EH (cell line): ENCODE measurements at places on chromosomes 6 and 20.

- DNase-seq, result peak; percentile 82
These were observed 48.9 kb downstream of the PRDM1 start for GRCh38 chr6:106134906-106135634.

DNA sequence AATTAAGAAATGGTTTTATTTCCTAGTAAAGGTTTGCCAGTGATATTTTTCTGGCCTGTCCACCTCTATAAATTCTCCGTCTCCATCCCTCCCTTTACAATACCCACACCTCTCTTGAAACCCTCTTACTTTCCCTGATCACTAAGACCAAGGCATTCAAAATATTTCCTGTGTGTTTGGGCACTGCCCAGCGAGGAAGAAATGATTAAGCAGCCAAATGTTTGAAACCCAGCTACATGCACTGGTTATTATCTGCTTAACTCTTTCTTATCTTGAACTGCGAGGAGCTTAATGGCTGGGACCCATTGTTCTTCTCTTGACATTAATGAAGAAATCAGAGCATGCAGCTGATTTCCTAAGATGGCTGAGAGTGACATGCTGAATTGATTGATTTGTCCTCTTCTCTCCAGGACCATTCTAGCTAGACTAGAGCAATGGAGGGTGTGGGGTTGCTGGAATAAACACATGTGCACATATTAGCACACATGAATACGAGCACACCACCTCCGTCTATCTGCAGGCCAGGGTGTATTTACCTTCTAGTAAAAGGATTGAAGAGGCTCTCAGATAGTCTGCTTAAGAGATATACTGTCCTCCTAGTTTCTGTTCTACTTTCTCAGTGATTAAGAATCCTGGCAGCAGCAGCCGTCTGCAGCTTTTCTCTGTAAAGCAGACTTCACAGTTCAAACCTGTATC, 46.1 kb upstream of the PRDM1 start:
- DNase-seq, result peak; percentile 30

DNA sequence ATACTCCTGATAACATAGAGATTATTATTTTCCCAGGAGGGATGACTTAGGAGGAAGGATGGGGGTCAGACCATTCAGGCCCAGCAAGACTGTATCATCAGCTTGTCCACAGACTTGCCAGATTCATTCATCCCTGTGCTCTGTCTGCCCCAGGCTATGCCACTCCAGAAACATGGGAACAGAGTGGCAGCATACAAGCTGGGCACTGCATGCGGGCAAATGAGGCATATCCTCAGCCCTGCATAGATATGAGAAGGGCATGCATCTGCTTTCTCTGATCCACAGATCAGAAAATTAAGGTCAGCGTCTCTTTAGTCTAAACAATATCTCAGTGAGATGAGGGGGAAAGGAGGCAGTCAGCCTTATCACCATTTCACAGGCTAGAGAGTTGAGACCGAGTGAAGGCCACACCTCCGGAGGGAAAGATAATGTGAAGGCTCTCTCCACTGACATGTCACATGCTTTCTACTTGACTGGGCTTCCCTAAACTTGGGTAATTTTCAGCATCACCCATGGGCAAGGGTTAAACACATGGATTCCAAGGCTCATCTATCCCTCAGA, 140.5 kb downstream of the TFAP2B start:
- DNase-seq, result no peak

DNA sequence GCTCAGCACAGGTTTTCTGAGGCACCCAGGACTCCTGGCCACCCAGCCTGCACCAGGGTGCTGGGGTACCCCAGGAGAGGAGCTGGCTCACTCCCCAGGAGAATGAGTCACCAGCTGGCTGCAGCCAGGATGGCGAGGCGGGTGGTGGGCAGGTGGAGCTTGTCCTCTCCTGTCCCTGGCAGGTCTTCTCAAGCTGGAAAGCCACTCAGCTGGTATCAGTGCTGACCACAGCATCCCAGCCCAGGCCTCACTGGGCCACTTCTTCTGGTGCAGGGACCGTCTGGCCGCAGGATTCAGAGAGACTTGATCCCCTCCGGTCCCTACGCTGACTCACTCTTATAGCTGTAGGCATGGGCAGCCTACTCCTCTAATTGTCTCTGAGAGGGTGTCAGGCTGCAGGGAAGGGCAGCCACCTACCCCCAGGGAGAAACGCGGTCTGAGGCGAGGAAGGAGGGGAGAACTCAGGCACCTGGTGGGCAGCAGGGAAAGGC, 22.2 kb downstream of the TFEB start:
- DNase-seq, result peak; percentile 65

DNA sequence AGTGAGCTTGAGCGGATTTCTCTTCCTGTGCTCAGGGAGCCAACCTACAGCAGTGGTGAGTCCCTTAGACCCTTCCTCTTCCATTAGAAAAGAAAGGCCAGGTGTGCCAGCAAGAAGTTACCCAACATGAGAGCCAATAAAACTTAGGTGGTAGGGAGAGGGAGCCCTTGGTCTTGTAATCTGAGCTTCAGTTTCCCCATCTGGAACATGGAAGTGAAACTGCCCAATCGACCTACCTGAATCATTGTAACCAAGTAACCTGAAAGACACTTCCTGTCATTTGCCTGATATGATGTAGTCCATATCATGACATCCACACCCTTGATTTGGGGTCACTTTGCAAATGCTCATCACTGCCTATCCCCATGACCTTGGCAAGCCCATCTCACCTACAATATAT, 66.4 kb downstream of the MDGA1 start:
- no peak for DNase-seq

GRCh38 chr20:9590189-9590588, 75.8 kb downstream of the LAMP5 start:
- DNase-seq, result peak; percentile 20

DNA sequence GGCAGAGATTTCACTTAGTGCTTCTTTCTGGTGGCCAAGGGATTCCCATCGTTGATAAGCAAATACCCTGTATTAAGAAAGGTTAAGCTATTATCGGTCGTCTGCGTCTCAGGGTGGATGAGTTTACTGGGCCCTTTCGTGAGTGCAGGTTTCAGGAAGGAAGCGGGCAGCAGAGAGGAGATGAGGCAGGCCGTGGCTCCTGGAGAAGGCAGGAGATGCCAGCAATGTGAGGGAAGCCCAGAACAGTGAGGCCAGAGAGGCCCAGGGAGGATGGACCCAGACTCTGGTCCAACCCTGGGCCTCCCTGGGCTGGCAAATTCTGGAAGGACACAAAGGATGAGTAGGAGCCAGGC, 11.2 kb downstream of the TFEB start:
- no peak for DNase-seq

- DNase-seq, result no peak
These were observed 5.0 kb downstream of the FOXP4 start for GRCh38 chr6:41551086-41551700.

DNA sequence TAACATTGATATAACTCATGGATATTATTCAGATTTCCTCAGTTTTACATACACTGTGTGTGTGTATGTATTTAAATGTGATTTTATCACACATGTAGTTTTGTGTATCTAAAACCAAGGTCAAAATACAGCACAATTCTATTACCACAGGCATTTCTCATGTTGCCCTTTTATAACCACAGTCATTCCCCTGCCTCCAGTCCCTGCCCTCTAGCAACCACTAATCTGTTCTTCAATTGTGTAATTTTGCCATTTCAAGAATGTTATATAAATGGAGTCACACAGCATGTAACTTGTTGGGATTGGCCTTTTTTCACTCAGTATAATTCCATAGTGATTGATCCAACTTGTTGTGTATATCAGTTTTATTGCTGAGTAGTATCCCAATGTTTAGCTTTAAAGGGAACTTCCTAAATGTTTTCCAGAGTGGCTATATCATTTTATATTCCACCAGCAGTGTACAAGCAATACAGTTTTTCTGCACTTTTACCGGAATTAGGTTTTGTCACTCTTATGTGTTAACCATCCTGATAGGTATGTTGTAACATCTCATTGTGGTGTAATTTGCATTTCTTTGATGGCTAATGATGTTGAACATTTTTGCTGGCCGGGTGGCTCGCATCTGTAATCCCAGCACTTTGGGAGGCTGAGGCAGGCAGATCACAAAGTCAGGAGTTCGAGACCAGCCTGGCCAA, 338.2 kb downstream of the SOX4 start:
- peak; percentile 75 for DNase-seq

GRCh38 chr20:50959543-50960126, 1.0 kb downstream of the MOCS3 start:
- no peak for DNase-seq

- DNase-seq, result no peak
These were observed 155.3 kb downstream of the JARID2 start for GRCh38 chr6:15401120-15401519.

- no peak for DNase-seq
These were observed 126.2 kb upstream of the EYA4 start for GRCh38 chr6:133114973-133115372.

DNA sequence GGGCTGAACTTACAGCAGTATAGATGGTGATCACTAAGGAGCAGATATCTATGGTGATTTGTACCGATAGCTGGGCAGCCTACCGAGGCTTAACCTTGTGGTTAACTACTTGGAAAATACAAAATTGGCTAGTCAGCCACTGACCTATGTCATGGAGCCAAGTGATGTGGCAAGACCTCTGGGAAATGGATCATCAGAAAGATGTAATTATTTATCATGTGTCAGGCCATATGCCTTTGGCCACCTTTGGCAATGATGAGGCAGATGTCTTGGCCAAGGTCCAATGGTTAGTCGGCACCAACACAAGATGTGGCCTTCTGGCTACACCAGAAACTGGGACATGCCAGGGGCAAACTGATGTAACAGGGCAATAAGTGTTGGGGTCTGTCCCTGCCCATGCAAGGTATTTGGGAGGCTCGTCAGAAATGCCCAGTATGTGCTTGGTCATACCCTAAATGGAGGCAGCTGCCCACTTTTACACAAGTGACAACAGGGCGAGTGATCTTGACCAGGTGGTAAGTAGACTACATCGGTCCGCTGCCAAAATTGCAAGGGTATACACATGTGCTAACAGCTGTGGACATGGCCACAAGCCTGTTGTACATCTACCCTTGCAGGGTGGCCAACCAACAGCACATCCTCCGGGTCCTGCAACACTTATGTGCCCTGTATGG, 30.1 kb downstream of the HDDC2 start:
- DNase-seq, result no peak

GRCh38 chr6:106178900-106179299, 92.8 kb downstream of the PRDM1 start:
- no peak for DNase-seq

GRCh38 chr6:161141173-161141572, 132.7 kb downstream of the AGPAT4 start:
- DNase-seq, result no peak

- DNase-seq, result no peak
These were observed 135.3 kb downstream of the ZFAND3 start for GRCh38 chr6:37954791-37955190.

GRCh38 chr20:53920647-53921245, 149.6 kb downstream of the BCAS1 start:
- no peak for DNase-seq

GRCh38 chr20:29301624-29302259, 1955.7 kb upstream of the DEFB115 start:
- no peak for DNase-seq

- DNase-seq, result no peak
These were observed 5.9 kb downstream of the ESF1 start for GRCh38 chr20:13778827-13779226.

GRCh38 chr6:42984924-42985475, 630 bp downstream of the PPP2R5D start:
- peak; percentile 30 for DNase-seq

- no peak for DNase-seq
These were observed 121.0 kb downstream of the PREX1 start for GRCh38 chr20:48706710-48707365.

GRCh38 chr6:106223300-106223930, 102.1 kb downstream of the ATG5 start:
- peak; percentile 78 for DNase-seq

DNA sequence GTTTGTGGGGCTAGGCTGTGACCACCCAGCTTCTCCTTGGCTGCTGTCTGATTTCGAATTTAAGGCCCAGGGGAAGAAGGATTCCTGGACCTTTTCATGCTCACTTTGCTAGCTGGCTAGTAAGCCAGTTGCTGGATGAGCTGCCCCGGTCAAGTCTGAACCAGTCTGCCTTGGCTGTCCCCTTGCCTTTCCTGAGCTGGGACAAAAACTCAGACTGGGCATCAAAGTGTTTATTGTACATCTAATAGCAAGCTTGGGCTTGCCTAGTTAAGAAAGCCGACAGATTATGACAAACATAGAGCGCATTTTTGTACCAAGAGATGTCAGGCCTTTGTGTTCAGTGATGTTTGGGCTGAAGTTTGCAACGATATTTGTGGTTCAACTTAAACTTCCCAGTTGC, 750 bp upstream of the PAK5 start:
- no peak for DNase-seq

- DNase-seq, result no peak
These were observed 121.2 kb downstream of the SGK1 start for GRCh38 chr6:134196568-134197193.

DNA sequence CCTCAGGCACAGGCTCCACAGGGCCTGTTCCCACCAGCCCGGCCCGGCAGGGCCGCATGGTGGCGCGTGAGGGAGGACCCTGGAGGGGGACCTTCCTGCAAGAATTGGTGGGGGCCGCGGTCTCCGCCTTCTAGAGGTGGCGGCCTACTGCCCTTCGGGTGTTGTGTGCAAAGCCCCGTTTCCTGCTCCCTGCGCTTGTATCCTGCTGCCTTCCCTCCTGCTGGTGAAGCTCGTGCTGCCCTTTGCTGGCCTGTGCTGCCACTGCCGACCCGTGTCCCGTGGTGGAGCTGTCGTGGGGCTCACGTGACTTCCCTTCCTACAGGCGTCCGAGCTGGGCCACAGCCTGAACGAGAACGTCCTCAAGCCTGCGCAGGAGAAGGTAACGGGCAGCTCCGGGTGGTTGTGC, 8.4 kb upstream of the COL20A1 start:
- no peak for DNase-seq

- DNase-seq, result no peak
These were observed 125.0 kb upstream of the LAMP5 start for GRCh38 chr20:9389346-9389745.

GRCh38 chr20:62310757-62311121, 7.9 kb downstream of the ADRM1 start:
- no peak for DNase-seq

DNA sequence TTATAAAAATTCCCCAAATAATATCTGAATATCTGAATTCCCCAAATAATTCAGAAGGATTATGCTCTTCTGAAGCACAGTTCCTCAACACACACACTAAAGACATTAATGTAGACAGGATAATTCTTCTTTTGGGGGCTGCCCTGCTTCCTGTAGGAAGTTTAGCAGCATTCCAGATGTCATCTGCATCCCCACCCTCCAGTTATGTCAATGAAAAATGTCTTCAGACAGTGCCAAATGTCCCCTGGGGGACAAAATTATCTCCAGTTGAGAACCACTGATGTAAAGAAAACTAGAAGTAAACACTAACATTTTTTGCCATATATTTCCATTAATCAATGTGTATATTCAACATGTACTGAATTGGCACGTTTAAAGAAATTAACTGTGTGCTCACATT, 25.9 kb upstream of the NAA20 start:
- no peak for DNase-seq

GRCh38 chr20:43831481-43832065, 83.1 kb upstream of the TOX2 start:
- no peak for DNase-seq

GRCh38 chr6:2817903-2818443, 23.7 kb downstream of the SERPINB1 start:
- DNase-seq, result peak; percentile 50
